ENCODE measurements at places on chromosomes 2 and 18. TPM values are rescaled to one million over a fixed set of nuclear protein-coding genes. Genes with fewer than 3 reads are reported as not detected.

Gene OR6B2
- not detected for total RNA-seq

DNA sequence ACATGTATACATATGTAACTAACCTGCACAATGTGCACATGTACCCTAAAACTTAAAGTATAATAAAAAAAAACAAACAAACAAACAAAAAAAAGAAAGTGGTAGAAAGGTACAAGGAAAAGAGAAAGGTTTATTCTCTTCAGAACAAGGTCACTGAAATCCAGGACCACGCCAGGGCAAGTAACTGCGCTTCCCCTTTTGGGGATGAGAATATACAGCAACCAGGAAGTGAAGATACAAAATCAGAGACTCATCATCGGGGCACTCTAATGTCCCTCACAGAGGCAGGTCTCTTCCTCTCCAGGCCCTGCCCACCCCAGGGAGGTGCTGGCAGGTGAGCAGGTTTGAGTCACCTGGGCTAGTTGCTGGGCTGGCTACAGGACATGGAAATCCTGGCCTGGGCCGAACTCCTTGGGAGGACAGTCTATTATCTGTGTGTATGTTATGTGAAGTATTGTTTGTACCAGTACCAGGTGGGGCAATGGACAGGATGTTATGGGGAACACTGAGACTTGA lies 100.4 kb upstream of the GPR45 start:
- no peak for DNase-seq
- no peak overlapping the region for H3K27ac ChIP-seq
- H3K4me1 ChIP-seq = peaks cover 7% of the 10 kb centered on the region
- peaks cover 22% of the 10 kb centered on the region for H3K27me3 ChIP-seq
- H3K4me3 ChIP-seq = no peak overlapping the region
- H3K36me3 ChIP-seq = no peaks in the 10 kb centered on the region

- no peak overlapping the region for H3K27ac ChIP-seq
- no peak for DNase-seq
- H3K27me3 ChIP-seq = peaks cover 20% of the 10 kb centered on the region
- no peaks in the 10 kb centered on the region for H3K36me3 ChIP-seq
- H3K4me1 ChIP-seq = peaks cover 18% of the 10 kb centered on the region
Observed at GRCh38 chr2:1748176-1748740, 3.9 kb upstream of the PXDN start.

Gene LRP2
- not detected for total RNA-seq

Gene PTH2R
- not detected for total RNA-seq

DNA sequence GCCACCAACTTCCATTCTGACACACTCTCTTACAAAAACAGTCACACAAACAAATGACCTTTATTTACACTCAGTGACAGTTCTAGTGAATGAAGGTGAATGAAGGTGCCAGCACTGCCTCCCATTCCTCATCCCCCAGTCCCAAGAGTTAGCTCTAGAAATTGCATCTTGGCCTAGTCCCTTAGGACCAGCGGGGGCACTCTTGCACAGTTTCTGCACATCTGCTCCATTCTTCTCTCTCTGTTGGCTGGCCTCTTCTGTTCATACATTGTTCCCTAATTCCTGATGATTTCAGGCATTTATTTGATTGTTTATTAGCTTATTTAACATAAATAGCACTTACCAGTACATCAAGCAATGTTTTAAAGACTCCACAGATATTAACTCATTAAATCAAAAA lies 30.9 kb downstream of the GAREM1 start:
- H3K4me3 ChIP-seq = no peak overlapping the region
- H3K4me1 ChIP-seq = no peaks in the 10 kb centered on the region
- DNase-seq = no peak
- H3K36me3 ChIP-seq = no peaks in the 10 kb centered on the region
- peaks cover 3% of the 10 kb centered on the region for H3K27me3 ChIP-seq

GRCh38 chr18:21242141-21242779 lies at the start of gene GREB1L:
Gene GREB1L, plus strand, starts transcription at chr18:21242232. Its CDS starts 141,287 bp downstream, at chr18:21383519.
- no peak within 1 kb of the TSS for H3K4me3 ChIP-seq
- peaks cover 57% of the 10 kb centered on the region for H3K27me3 ChIP-seq
- no peak for DNase-seq
- no peak within 1 kb of the TSS for H3K27ac ChIP-seq

Gene ODC1
- total RNA-seq = 49.2 TPM

Gene COLEC11
- total RNA-seq = 1.9 TPM

Gene TTR
- total RNA-seq = not detected

GRCh38 chr2:77725045-77725444 lies 202.9 kb upstream of the LRRTM4 start:
- no peak overlapping the region for H3K4me3 ChIP-seq
- DNase-seq = no peak
- no peaks in the 10 kb centered on the region for H3K36me3 ChIP-seq
- H3K4me1 ChIP-seq = no peaks in the 10 kb centered on the region
- H3K27ac ChIP-seq = no peak overlapping the region

DNA sequence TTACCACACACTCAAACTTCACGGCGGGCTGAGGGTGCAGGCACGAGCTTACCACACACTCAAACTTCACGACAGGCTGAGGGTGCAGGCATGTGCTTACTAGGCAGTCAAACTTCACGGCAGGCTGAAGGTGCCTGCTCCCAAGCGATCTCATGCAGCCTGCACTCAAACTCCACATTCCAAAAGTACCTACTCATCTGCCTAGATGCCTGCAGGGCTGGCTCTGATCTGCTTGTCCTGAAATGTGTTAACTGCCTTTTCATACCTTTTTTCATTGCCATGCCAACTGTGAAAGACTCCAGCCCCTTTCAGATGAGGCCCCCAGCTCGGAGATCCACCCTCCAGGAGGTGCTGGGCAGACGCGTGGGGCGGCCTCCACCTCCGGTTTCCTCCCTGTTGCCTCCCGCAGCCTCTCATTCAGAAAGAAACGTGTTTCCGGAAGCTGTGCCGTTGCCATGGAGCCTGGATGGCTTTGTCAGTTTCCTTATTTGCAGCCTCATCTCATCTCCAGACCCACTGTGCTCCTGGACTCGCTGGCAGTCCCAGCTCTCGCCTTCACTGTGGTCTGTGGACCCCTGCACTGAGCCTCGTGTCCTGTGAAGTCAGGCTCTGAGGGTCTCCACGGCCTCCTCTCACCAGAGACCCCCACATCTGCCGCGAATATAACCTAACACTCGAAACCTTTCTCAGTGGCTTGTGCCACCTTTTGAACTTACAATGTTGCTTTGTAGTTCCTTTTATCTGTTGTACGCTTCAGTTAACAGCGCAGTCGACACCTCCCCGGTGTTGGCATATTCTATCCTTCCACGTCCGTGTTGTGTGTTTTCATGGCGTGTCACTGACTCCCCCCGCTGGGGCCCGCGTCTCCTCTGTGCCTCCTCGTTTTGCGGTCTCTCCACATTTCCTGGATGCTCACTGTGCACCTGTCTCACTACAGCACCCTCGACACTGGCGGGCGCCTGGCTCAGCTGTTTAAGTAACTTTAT lies 106.1 kb upstream of the ALKAL2 start:
- no peaks in the 10 kb centered on the region for H3K36me3 ChIP-seq
- no peaks in the 10 kb centered on the region for H3K27me3 ChIP-seq
- peaks cover 16% of the 10 kb centered on the region for H3K4me1 ChIP-seq
- peak overlapping the region; percentile 99 for H3K27ac ChIP-seq
- H3K4me3 ChIP-seq = peak overlapping the region; percentile 88
- peak; percentile 82 for DNase-seq

Gene DNAH7
- total RNA-seq = not detected

GRCh38 chr2:186612555-186613440 lies 22.9 kb downstream of the ITGAV start:
- H3K27me3 ChIP-seq = no peaks in the 10 kb centered on the region
- no peaks in the 10 kb centered on the region for H3K4me1 ChIP-seq
- no peak overlapping the region for H3K27ac ChIP-seq
- H3K4me3 ChIP-seq = no peak overlapping the region
- H3K36me3 ChIP-seq = peaks cover 3% of the 10 kb centered on the region

DNA sequence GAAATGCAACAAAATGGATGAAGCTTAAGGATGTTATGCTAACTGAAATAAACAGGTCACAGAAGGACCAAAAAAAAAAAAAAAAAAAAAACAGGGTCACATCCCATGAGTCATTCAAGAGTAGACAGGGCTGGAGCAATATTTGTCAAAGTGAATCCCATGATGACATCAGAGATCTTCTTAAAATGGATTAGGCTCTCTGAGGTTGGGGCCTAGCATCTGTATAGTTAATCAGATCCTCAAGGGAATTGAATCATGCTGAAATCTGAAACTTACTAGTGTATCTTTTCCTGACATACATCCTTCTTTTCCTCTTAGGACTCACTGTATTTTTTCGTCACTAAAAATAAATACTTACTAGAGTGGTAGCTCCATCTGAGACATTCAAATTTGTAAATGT lies 380.6 kb upstream of the NXPH2 start:
- H3K4me3 ChIP-seq = no peak overlapping the region
- no peak overlapping the region for H3K27ac ChIP-seq
- no peaks in the 10 kb centered on the region for H3K27me3 ChIP-seq
- H3K36me3 ChIP-seq = no peaks in the 10 kb centered on the region
- no peaks in the 10 kb centered on the region for H3K4me1 ChIP-seq

Gene INO80B
- 93.6 TPM for total RNA-seq

DNA sequence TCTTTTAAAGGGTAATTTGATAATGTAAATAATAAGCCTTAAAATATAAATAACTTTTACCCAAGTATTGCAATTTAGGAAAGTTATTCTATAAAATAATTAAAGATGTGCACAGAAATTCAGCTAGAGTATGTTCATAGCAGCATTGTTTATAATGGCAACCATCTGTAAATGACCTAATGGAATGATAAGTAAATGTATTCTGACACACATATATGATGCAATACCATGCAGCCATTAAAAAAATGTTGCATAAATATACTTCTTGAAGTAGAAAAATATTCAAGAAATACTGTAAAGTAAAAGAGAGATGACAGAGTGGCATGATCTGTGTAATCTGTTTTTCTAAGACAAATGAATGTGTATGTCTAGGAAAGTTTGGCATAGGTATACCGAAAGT lies 545.7 kb downstream of the ZEB2 start:
- H3K4me3 ChIP-seq = no peak overlapping the region
- peaks cover 7% of the 10 kb centered on the region for H3K36me3 ChIP-seq
- no peak for DNase-seq
- no peaks in the 10 kb centered on the region for H3K27me3 ChIP-seq
- H3K27ac ChIP-seq = no peak overlapping the region

GRCh38 chr18:26071725-26072124 lies 18.7 kb downstream of the SS18 start:
- peaks cover 30% of the 10 kb centered on the region for H3K4me1 ChIP-seq
- H3K27ac ChIP-seq = peak overlapping the region; percentile 3
- H3K36me3 ChIP-seq = peaks cover 36% of the 10 kb centered on the region
- H3K27me3 ChIP-seq = no peaks in the 10 kb centered on the region
- DNase-seq = no peak

Gene APLF
- 9.7 TPM for total RNA-seq

- H3K27me3 ChIP-seq = no peaks in the 10 kb centered on the region
- no peak overlapping the region for H3K4me3 ChIP-seq
- H3K4me1 ChIP-seq = no peaks in the 10 kb centered on the region
- no peak overlapping the region for H3K27ac ChIP-seq
- no peak for DNase-seq
- H3K36me3 ChIP-seq = no peaks in the 10 kb centered on the region
Observed at GRCh38 chr18:2002151-2002550, 569.2 kb downstream of the METTL4 start.

- no peak overlapping the region for H3K27ac ChIP-seq
- no peaks in the 10 kb centered on the region for H3K36me3 ChIP-seq
- no peak for DNase-seq
Observed at GRCh38 chr2:11564816-11565567, 31.1 kb downstream of the GREB1 start.

DNA sequence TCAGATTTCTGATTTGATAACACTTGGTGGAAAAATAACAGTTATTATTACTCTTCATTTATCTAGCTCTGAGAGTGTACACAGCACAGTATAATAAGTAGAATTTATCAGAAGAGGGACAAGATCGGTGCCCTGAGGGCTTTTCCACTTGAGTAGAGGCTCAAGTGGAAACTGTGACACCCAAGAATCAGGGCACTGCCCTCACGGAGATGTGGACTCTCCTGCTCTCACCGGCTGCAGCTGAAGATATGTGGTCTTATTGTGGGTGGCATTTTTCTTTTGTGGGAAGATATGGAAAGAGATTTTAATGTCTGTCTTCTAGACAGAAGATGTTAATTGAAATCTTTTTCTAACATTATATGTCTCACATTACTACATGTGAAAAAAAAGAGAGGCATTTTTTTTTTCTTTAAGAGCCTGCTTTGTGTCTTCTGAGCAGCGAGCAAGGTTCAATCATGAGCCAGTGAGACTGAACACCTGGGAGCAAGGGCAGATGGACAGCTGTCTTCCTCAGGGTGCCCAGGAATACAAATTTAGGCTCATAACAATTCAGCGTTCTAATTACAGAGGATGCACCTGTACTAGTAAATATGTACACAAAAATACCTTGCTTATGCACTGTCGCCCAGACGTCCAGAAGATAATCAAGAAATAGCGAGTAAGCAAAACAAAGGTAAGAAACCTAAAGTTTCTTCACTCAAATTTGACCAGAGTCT lies 1098.2 kb upstream of the FANCL start:
- no peak for DNase-seq
- H3K4me1 ChIP-seq = no peaks in the 10 kb centered on the region
- no peaks in the 10 kb centered on the region for H3K36me3 ChIP-seq
- H3K4me3 ChIP-seq = no peak overlapping the region
- no peak overlapping the region for H3K27ac ChIP-seq

Gene AKAIN1
- not detected for total RNA-seq

Gene NEU4
- not detected for total RNA-seq

Data from naive thymus-derived CD8-positive, alpha-beta T cell (primary cell).